Bronchial epithelial cell (primary cell): ENCODE measurements at places on chromosomes 6 and 20.

DNA sequence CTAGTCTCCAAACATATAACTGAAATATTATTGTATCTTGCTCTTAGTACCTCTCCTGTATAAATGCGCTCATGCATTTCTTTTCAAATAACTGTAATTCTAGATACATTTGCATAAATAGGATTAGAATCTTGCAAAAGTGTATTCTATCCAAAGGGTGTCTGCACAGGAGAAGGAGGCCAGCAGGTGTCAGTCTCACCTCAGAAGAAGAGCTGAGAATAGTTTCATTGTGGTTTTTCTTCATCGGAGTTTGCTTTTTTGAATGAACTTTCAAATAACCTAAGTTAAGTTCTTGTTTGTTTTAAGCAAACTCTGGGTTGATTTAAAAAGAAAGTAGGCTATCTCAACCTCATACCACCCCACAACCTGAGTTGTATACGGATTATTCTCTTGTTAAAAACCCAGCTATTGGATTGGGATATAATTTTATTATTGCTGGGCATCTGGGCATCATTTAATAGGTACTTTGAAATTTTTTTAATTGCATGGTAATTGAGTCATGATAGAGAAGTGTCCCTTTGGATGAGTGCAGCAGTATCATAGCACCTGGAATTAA, 125.0 kb upstream of the MLIP start:
- peak; percentile 56 for DNase-seq

DNA sequence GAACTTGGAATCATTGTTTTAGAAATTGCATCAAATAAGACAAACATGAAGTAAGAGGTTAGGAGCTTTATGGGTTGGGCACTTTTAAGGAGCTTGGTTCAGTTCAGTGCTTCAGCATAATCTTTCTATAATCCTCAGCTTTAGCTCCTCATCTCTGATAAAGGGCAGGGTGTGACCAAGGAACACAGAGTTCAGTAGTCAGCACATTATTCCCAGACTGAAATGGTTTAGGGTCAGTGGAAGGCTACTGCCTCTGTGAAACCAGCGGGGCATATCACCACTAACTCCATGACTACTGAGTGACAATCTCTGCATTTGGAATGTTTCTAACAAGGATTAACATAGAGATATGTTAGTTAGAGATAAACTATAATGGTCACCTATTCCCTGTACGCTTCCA, 36.9 kb downstream of the CRYBG1 start:
- DNase-seq: no peak

GRCh38 chr6:26196846-26197635, 109.8 kb downstream of the HFE start:
- DNase-seq: peak; percentile 82

- DNase-seq: no peak
These were observed at the start of gene MYT1 for GRCh38 chr20:64164123-64164836. Gene MYT1 (plus strand): TSS chr20:64164452. CDS start chr20:64198862, 34,410 bp downstream.

- DNase-seq: no peak
These were observed 82.2 kb downstream of the GPR63 start for GRCh38 chr6:96755096-96755495.

DNA sequence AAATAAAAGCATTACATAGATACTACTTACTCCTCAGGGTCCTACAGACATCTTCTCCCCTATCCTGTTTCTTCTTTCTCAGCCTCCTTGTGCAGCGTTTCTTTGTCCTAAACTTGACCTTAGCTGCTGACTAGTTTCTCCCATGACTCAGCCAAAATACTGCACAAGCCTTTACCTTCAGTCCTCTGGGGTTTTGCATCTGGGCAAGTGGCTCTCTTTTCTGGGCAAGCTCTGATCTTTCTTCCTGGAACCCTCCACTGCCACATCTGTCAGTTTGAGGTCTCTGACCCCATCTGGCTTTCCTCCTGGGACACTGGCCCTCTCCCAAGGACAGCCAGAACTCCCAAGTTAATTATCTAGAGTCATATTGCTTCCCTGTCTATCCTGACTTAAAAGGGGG, 838.4 kb downstream of the DHX35 start:
- DNase-seq: peak; percentile 79

DNA sequence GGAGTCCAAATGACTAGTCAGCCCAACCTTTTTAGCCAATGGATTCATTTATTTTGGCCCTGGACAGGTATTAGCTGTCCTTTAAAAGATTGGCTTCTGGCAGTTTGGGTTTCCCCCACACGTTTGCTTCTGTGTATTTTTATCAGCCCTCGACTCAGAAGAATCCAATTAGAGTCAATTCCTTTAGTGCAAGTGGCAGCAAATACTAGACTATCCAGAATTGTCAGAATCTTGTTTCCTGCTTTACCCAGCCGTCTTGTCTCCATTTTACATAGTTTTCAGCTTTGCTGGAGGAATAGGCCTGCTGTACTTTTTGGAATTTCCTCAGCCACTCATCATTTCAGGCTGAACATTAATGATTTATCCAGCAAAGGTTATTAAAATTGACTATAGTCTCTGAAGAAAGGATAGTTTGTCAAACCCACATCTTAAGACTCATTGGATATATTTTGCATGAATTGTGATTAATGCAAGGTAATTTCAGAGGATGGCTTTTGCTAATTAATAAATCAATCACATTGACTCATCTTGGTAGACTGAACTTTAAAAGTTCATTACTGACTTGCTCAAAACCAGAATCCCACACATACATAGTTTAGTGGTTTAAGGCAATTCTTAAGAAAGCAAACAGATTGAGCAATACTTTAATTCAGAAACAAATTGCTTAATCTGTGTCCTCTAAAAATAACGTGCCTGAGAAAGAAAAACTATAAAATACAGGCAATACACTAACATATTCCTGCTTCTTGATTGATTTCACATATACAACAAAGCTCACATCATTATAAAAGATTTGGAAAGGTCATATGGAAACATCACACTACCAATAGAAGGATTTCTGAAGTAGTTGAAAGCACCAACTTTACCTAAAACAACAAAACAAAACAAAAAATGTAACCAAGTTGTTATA, 62.9 kb upstream of the ZNF217 start:
- DNase-seq: peak; percentile 69

DNA sequence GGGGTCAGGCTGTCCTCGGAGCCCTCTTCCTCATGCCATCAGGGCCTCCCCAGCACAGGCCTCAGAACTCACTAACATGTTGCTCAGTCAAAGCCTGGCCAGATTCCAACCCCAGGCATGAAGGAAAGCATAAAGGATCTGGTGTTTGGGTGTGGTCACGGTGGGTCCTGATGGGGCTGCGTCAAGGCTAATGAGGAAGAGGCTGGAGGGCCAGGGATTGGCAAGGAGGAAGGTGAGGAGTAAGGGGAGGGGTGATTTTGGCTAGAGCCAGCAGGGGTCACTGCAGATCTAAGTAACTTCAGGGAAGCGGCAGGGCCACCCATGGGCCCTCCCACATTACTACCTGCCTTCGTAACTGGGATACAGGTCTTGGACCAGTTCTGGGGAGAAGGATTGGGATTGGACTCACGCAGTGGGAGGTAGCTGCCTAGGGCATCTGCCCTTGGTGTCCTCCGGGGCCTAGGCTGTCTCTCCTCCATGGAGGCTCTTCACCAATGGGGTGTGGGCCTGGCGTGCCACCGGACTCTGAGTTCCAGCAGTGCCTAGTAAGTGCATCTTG, 36.2 kb upstream of the MRPS18A start:
- peak; percentile 80 for DNase-seq

DNA sequence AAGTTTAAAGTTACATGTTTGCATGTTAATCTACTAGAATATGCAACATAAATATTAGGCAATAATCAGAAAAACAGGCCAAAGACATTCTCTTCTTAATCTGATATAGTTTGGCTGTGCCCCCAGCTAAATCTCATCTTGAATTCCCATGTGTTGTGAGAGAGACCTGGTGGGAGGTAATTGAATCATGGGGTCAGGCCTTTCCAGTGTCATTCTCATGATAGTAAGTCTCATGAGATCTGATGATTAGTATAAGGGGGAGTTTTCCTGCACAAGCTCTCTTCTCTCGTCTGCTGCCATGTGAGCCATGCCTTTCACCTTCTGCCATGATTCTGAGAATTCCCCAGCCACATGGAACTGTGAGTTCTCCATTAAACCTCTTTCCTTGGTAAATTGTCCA, 1241.7 kb upstream of the ADGRB3 start:
- DNase-seq: no peak

- DNase-seq: no peak
These were observed 16.4 kb downstream of the ADGRF4 start for GRCh38 chr6:47714802-47715201.

GRCh38 chr20:63014710-63015109, 7.9 kb upstream of the BHLHE23 start:
- no peak for DNase-seq

GRCh38 chr20:13517831-13518230, 120.9 kb downstream of the TASP1 start:
- DNase-seq: no peak

DNA sequence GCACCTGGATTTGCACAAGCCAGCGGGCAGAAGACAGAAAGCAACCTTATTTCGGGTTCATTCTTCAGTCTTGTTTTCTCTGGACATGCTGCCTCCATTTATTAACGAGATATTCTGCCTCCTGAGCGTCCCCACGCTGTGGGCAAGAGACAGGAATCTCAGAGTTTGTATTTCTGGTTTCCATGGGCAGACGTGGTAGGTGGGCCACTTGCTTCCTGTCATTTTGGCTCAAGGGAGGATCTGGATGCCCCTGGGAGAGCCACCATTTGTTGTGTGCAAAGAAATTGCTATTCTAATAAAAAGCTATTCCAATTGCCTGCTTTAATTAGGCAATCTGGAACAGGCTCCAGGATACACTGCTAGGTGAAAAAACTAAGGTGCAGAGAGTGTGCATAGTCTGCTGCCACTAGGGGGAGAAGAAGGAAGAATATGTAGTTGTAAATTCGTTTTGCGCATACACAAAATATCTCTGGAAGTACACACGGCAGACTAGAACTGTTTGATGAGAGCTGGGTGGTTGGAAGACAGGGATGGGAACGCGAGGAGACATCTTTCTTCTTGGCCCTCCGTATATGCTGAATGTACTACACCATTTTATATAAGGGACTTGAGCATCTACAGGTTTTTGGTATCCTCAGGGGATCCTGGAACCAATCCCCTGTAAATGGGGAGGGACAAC, 30.1 kb upstream of the SLC16A10 start:
- peak; percentile 55 for DNase-seq

GRCh38 chr6:89050155-89050554, 30.4 kb upstream of the PNRC1 start:
- peak; percentile 60 for DNase-seq

DNA sequence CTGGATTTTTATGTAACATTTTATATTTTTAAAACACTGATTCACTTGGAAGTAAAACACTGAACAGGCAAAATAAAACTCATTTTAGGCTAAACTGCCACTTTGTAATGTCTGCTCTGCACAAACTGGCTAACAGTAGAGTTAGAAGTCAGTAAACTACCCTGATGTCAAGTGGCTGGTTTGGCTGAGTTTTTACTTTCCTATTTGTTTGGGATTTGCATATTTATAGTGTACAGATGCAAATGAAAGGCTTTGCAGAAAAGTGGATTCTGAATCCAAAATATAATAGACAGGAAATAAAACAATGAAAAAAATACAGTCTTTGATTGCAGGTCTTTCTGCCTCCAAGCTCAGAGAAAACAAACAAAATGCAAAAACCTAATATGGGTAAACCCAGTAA, 213.1 kb downstream of the CDH26 start:
- no peak for DNase-seq

GRCh38 chr20:582204-582603, 27.9 kb downstream of the TCF15 start:
- no peak for DNase-seq

- no peak for DNase-seq
These were observed 74.4 kb downstream of the TRAM2 start for GRCh38 chr6:52502306-52503029.

- no peak for DNase-seq
These were observed 157.8 kb upstream of the TSHZ2 start for GRCh38 chr20:52814371-52814770.

- DNase-seq: no peak
These were observed 40.2 kb downstream of the SLC35F1 start for GRCh38 chr6:117947234-117947633.

- DNase-seq: no peak
These were observed 7.7 kb upstream of the PM20D2 start for GRCh38 chr6:89138173-89138572.
